Activated CD4-positive, alpha-beta T cell treated with anti-CD3 and anti-CD28 coated beads, Interleukin-2, amount 50 U/mL, for 16 hours (primary cell): ENCODE measurements at places on chromosomes 5 and 9.

GRCh38 chr9:89850153-89850552 is 245.3 kb downstream of the GADD45G start:
- DNase-seq, result no peak

DNA sequence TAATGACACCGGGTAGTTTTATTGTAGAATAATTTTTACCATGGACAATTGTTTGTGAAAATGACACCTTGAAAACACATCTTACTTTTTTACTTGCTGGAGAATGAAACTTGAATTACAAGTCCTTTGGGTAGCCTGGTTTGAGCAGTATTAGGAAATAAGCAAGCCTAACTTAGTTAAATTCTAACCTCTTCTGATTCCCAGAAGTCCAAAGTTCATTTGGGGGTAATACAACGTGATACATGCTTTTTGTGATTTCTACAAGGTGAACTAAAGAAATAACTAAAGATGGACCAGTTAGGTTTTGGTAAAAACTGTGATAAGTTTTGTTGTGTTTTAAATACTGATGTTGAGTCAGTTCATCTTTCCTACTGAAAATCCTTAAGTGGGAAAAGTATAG is 135.4 kb upstream of the DMRT1 start:
- DNase-seq, result no peak

GRCh38 chr5:156367597-156367996 is 40.6 kb downstream of the SGCD start:
- DNase-seq, result no peak

- no peak for DNase-seq
Measured at GRCh38 chr5:15002791-15003190, 131.2 kb upstream of the ANKH start.

DNA sequence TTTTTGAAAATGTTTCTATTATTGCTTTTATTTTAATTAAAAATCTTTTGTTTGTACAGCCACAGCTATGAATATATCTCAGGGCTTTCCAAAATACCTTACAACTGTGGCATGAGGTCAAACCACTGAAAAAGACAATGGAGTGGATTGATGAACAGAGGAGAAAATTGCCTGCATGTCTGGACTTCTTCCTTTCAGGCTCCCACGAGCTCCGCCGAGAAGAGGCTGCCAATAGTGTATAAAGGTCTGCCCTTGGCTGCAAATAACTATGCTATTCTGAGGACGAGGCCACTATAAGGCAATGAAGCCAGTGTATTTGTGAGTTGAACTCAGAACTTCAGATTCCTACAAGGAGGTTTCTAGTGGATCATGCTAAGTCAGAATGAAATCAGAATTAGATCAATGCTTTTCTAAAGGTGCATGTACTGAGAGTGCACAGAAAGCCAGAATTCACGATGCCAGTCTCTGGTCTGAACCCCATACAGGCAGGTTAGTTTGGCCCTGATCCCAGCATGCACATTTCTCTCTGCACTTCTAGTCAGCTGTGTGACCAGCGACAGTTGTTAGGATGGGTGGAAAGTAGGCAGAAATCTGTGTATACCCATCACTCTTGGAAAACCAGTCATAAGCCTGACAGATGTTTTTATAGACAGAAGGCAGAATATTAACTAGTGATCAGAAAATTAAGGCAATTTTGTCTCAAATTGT is 42.7 kb upstream of the PLPP1 start:
- no peak for DNase-seq

GRCh38 chr5:78327761-78328510 is 32.5 kb upstream of the SCAMP1 start:
- DNase-seq, result no peak

DNA sequence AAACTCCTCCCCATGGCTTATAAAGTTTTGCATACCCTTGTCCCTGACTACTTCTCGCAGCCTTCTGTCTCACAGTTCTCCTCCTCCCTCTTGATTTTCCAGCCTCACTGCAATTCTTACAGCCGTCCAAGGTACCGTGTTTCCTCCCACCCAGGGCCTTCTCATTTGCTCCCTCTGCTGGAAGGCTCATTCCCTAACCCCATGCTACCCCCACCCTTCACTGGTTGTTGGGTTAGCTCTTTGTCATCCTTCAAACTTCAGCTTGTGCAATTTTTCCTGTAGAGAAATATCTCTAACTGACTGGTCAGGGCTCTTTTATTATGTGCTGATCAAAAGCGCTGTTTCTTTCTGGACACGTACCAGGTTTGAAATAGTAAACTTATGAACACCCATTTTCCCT is 329.2 kb downstream of the EBF1 start:
- no peak for DNase-seq

GRCh38 chr5:6914347-6914746 is 201.1 kb downstream of the TENT4A start:
- DNase-seq, result no peak

DNA sequence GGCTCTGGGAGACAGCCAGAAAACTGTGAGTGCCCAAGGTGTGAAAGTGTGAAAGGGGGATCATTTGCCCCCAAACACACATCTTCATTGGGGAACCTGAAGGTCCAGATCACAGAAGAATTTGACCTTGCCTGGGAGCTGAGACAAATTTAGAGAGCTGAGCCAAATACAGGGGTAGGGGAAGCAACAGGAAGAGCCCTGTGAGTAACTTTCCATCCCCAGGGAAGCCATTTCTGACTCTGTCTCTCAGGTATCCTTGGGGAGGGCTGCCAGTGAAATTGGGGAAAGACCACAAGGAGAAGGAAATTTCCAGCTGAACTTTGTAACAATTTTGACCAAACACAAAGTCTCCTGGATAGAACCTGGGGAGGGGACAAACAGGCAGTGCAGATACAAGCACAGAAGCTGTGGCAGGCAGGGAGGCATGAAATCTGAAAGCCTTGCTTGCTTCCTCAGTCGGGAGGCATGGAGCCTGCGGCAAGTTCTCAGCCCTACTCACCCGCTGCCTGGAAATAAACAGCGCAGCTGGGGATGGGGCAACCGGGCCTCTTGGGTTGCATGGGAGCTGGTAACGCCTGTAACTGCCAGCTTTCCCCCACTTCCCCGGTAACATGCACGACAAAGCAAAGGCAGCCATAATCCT is 31.5 kb upstream of the ZCCHC9 start:
- no peak for DNase-seq

DNA sequence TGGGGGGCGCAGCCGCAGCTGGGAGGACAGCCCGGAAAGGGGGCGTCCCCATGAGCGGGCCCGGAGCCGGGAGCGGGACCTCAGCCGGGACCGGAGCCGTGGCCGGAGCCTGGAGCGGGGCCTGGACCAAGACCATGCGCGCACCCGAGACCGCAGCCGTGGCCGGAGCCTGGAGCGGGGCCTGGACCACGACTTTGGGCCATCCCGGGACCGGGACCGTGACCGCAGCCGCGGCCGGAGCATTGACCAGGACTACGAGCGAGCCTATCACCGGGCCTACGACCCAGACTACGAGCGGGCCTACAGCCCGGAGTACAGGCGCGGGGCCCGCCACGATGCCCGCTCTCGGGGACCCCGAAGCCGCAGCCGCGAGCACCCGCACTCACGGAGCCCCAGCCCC is 47.0 kb downstream of the TJP2 start:
- DNase-seq, result no peak

GRCh38 chr5:68028131-68028727 is 187.3 kb upstream of the PIK3R1 start:
- no peak for DNase-seq

DNA sequence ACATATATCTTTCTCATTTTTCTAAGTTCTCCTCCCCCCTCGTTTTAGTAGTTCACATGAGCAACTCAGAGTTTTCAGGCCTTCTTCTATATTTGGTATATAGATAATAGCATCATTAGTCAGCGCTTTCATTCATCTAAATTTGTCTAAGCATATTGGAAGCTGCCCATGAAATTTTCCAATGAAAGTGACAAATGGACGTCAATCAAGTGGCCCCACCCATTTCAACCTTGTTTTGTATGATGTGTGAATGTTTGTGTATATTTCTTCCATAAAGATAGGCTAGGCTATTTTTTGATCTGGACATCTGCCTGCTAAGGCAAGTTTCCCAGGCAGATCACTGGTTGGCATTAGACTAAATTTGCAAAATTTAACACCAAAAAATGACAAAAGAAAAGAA is 104.0 kb upstream of the SSBP2 start:
- no peak for DNase-seq

DNA sequence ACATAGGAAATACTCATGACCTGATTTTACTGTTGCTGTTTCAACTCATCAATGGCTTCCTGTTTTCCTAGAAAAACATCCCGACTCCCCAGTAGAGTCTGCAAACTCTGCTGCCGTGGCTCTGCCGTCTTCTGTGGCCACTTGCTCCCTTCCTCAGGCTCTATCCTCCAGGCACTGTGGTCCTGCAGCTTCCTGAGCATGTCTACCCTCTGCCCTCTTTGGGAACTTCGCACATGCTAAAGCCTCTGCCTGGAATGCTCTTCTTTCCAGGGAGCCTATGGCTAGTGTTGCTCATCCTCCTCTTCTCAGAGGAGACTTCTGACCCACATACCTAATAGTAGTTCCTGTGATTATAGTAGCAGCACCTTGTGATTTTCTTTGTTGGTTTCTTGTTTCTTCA is 256.9 kb downstream of the MAN2A1 start:
- DNase-seq, result no peak

GRCh38 chr9:23811633-23812032 is 14.4 kb downstream of the ELAVL2 start:
- DNase-seq, result no peak

GRCh38 chr5:113302120-113302519 is 132.7 kb downstream of the TSSK1B start:
- DNase-seq, result no peak

GRCh38 chr5:158051036-158051435 is 192.1 kb upstream of the CLINT1 start:
- DNase-seq, result no peak

DNA sequence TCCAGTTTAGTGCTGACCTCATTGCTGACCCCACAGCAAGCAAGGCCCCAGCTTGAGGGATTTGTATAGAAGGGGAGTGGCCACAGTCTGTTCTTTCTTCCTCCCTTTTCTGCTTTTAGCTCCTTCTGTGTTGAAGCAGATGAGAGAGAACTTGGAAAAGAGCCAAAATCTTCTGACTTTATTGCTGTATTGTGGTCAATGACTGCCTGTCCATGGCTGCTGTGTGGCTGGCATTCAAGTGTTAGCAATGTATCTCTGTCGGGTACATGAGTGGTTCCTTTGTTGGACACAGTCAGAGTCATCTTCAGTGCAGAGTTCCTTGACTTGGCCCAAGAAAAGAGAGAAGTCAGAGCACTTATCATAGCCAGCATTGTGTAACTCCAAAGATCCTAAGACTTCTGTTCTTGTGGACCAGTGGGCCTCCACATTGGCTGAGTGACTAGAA is 154.1 kb downstream of the LRRC70 start:
- no peak for DNase-seq

GRCh38 chr9:133873461-133873891 is 118.6 kb downstream of the VAV2 start:
- no peak for DNase-seq

DNA sequence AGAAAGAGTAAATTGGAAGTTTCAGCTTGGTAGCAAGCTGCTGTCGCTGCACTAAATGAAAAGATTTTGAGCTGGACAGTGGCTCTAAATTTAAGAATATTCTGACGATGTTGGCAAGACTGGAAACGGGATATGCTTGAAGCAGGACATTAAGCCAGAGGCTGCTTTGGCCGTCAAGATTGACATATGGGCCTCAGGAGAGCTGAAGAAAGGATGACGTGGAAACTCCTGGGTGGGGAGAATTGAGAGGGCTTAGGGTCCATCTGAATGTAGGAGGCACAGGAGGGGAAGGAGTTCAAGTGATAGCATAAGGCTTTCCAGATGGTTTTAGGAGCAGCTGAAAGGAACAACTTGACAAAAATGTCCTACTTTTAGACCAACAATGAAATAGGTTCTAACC is 108.9 kb downstream of the PAPPA start:
- DNase-seq, result no peak
